MCF 10A (cell line): ENCODE measurements at places on chromosomes 12 and 14. TPM values are rescaled to one million over a fixed set of nuclear protein-coding genes. Genes with fewer than 3 reads are reported as not detected.

The PRKAG1 gene
- 80.3 and 84.6 TPM in 2 replicates for total RNA-seq

GRCh38 chr12:67449591-67450052 is 180.5 kb downstream of the CAND1 start:
- no peaks in the 10 kb centered on the region for H3K36me3 ChIP-seq
- no peak overlapping the region for H3K4me3 ChIP-seq
- H3K27ac ChIP-seq: no peak overlapping the region
- DNase-seq: no peak

- H3K36me3 ChIP-seq: peaks cover 15% of the 10 kb centered on the region
- H3K27me3 ChIP-seq: no peaks in the 10 kb centered on the region
- peak; percentile 46 for DNase-seq
- H3K27ac ChIP-seq: peak overlapping the region; percentile 96
- H3K4me1 ChIP-seq: peaks cover 36% of the 10 kb centered on the region
- H3K4me3 ChIP-seq: peak overlapping the region; percentile 98
Measured at GRCh38 chr14:32078858-32079216, 1.7 kb downstream of the ARHGAP5 start.

DNA sequence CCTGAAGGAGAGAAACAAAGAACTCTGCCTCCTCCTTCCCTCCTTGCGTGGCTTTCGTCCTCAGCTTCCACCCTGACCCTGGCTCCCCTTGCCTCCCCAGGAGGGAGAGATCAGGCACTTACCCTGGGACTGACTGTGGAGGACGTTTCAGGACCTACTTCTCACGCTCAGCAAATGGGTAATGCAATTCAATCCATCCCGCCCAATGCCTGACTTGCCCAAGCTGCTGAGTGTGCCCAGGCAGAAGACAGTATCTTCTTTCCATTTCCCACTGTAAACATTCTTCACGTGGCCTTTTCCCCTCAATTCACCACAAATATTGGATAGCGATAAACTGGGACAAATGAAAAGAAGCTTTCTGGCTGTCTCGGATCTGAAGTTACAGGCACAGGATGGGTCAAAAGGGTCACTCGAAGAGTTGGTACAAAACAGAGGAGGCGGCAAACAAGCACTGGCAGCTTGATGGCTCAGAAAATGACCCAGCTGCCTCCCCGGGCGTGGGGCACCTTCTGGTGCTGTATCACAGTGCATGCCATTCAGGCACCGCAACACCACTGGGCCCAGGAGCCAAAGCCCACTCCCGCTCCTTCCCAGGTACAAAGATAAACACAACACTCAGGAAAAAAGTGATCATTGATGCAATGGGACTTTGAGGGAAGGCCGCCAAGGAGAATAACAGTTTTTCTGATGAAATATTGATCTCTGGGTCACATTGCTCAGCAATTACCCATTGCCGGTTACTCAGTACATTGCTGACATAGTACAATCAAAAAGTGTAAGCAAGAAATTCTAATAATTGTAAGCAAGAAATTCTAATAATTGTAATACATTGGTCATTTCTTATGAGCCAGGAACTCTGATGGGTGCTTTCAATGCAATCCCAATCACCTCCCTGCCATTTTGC is 65.8 kb downstream of the TRIM9 start:
- H3K27me3 ChIP-seq: no peaks in the 10 kb centered on the region
- H3K4me1 ChIP-seq: no peaks in the 10 kb centered on the region
- no peaks in the 10 kb centered on the region for H3K36me3 ChIP-seq

DNA sequence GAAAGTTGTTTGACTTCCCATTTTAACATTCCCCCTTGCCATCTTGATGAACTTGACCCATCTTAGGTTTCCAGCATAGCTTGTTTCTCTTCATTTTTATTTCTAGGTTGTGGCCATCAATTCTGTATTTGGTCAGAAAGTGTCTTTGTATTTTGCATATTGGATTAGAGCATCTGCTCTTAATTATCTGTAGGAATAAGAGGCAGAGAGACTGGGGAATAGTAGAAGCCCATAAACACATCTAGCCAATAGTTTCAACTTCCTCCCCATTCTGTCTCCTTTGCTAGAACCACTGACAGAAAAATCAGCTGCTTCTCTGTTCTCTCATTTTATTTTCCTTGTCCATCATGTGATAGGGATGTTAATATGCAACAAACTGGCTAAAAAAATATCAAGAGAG is 8.2 kb downstream of the SOCS2 start:
- H3K27ac ChIP-seq: no peak overlapping the region
- H3K27me3 ChIP-seq: no peaks in the 10 kb centered on the region
- peaks cover 27% of the 10 kb centered on the region for H3K36me3 ChIP-seq
- H3K4me1 ChIP-seq: peaks cover 18% of the 10 kb centered on the region
- DNase-seq: no peak

GRCh38 chr12:25838007-25838406 is 120.5 kb upstream of the RASSF8 start:
- DNase-seq: no peak
- H3K4me1 ChIP-seq: peaks cover 8% of the 10 kb centered on the region
- no peaks in the 10 kb centered on the region for H3K27me3 ChIP-seq

DNA sequence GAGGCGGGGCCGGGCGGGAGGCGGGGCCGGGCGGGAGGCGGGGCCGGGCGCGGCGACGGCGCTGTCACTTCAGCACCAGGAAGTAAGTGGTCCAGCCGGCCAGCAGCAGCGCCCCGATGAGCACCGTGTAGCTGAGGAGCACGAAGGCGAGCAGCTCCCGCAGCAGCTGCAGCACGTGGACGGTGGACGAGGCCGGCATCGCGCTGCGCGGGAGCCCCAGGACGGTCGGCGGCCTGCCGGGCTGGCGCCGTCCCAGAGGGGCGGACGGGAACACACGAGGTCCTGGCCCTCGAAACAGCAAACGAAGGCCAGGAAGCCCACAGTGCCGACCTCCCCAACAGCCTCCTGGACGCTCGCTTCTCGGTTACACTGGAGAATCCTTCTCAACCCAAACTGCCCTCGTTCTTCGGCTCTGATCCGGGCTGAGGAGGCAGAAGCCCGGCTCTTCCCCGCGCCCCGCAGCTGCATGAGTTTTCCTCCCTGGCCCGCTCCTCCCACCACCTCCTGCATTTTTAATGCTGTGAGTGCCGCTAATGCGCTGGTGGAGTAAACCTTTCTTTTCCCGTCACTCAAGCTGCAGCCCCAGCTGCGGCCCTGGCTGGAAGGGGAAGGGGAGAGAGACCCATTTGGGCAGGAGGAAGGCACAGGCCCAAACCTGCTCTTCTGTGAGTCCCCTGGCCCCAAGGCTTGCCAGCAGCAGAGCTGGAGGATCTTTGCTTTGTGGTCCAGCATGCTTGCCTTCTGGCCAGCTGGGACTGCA is 694 bp upstream of the DIABLO start:
- no peak for DNase-seq
- no peak overlapping the region for H3K27ac ChIP-seq
- H3K27me3 ChIP-seq: no peaks in the 10 kb centered on the region
- H3K36me3 ChIP-seq: peaks cover 48% of the 10 kb centered on the region

DNA sequence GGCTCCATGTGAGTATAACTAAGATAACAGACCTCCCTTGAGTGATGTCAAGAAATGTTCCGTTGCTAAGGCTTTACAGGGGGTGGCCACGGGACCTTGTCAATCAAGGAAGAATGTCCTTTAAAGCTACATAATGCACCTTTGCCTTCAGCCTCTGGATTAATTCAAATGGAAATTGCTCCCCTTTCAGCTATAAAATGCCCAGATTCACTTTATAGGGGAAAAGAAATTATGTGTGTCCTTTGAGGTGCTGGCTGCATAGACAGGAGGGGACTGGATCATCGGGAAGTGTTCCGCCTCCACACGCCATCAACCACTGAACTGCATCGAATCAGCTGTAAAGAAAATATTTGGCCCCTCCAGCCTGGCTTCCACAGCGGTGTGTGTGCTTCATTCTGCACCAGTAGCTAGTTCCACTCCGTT is 415.4 kb downstream of the DPF3 start:
- no peak overlapping the region for H3K4me3 ChIP-seq
- no peak for DNase-seq
- no peaks in the 10 kb centered on the region for H3K36me3 ChIP-seq
- peaks cover 30% of the 10 kb centered on the region for H3K27me3 ChIP-seq

The ERP29 gene
- 124 and 126 TPM in 2 replicates for total RNA-seq

DNA sequence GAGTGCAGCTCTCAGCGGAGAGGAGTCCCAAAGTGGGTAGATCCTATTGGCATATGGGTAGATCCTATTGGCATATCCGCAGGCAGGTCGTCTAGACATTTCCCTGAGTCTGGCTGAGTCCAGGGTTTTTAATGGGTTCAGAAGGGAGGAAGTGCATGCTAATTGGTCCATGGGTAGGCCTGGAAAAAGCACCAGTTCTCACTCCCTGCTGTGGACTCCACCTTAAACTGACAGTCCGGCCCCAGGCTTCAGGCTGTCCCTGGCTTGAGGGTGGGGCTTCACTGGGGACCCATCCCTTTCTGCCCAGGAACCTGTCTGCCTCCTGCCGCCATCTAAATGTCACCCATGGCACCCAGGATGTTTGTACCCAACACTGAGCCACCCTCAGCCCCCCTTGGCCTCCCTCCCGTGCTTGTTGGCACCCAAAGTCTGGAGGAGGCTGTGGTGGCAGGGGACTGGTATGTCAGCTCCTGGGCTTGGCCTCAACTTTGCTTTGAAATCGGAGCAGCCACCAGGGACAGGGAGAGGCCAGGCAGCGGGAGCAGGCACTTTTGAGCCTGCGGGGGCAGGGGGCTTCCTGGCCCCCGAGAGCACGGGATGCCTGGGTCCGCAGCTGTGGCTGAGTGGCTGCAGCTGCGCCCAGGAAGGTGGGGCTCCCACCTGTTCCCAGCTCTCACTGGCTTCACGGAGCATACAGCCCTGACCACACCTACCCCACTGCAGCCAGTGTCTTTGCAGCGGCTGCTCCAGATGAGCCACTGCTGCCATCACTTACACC is 29.6 kb upstream of the YAF2 start:
- H3K36me3 ChIP-seq: no peaks in the 10 kb centered on the region
- no peak overlapping the region for H3K4me3 ChIP-seq
- H3K27me3 ChIP-seq: peaks cover 32% of the 10 kb centered on the region
- no peaks in the 10 kb centered on the region for H3K4me1 ChIP-seq
- H3K27ac ChIP-seq: no peak overlapping the region
- no peak for DNase-seq

GRCh38 chr14:68759017-68759560 is 33.8 kb downstream of the ZFP36L1 start:
- no peak overlapping the region for H3K27ac ChIP-seq
- H3K4me3 ChIP-seq: no peak overlapping the region
- H3K27me3 ChIP-seq: no peaks in the 10 kb centered on the region
- no peak for DNase-seq
- H3K4me1 ChIP-seq: no peaks in the 10 kb centered on the region

DNA sequence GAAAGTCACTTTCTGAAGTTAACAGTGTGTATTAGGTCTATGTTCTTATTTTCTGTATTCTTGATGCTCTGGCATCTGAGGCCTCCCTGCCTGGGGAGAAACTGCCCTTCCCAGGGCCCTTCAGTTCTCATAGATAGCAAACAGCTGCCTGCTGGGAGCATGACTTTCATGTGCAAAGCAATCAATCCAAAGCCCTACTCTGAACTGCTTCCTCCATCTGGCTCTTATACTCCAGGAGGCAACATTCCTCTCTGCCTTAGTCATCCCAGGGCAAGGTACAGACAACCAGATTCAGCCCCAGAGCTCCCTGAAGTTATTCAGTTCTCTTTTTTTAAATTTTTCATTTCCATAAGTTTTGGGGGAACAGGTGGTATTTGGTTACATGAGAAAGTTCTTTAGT is 41.7 kb upstream of the RIN3 start:
- no peak overlapping the region for H3K4me3 ChIP-seq
- H3K27me3 ChIP-seq: no peaks in the 10 kb centered on the region
- peak; percentile 67 for DNase-seq
- H3K36me3 ChIP-seq: no peaks in the 10 kb centered on the region
- peak overlapping the region; percentile 69 for H3K27ac ChIP-seq

DNA sequence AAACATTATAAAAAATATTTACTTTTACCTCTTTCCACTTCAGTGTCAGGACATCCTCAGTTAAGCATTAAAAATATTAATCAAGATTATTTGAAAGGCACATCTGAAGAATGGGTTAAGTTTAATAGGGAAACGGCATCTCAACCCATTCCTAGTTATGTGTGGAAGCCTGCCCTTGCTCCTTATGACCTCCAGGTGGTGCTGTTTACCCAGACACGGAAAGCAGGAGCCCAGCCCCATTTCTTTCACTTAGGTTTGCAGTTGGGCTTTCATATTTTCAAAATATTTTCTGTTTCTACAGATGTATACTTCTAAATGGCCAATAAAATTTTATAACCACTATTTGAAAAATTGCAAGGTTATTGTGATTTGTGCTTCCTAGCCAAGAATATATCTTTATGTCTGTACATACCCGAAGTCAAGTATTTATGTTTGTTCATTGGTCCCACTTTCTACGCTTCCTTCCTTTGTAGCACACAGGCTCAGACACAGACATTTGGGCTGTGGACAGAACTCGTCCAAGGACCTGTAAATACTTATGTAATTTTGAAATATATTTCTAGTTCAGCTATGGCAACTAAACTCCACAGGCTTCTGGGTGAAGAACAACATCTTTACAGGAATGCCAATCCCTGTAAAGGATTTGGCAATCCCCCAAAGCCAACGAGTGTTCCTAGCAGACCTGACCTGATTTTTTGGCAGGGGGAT is 247.1 kb downstream of the AKAP6 start:
- H3K27me3 ChIP-seq: peaks cover 13% of the 10 kb centered on the region
- no peaks in the 10 kb centered on the region for H3K4me1 ChIP-seq
- H3K4me3 ChIP-seq: no peak overlapping the region
- no peaks in the 10 kb centered on the region for H3K36me3 ChIP-seq
- DNase-seq: peak; percentile 73

DNA sequence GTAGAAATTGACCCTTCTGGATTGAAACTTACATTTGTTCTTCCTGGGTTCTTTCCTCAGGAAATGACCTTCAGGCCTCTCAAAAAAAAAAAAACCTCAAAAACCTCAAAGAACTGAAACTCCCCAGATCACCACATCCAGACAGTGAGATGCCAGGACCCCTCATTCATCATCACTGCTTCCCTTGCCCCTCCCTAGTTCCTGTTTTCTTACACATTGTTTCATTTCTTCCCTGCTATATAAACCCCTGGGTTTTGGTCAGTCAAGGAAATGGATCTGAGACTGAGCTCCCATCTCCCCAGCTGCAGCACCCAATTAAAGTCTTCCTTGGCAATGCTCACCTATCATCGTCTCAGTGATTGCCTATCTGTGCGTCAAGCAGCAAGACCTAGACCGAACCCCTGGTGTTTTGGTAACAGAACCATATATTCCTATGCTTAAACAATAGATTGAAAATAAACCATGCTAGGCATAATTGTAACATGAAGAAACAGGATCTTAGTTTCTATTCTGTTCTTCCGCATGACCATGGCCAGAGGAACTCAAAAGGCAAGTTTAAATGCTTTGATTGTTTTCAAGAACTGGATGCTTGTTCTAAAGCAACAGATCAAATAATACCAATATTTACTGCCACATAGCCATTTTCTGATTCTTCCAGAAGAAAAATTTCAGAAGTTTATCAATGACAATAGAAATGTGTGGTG is 108.0 kb upstream of the MAX start:
- H3K4me3 ChIP-seq: no peak overlapping the region
- H3K4me1 ChIP-seq: peaks cover 26% of the 10 kb centered on the region
- peak overlapping the region; percentile 81 for H3K27ac ChIP-seq
- H3K36me3 ChIP-seq: no peaks in the 10 kb centered on the region
- H3K27me3 ChIP-seq: no peaks in the 10 kb centered on the region
